ENCODE measurements at places on chromosomes 2 and 18.
A peak's percentile ranks its signal among the peaks of the same experiment; 100 is the strongest.

DNA sequence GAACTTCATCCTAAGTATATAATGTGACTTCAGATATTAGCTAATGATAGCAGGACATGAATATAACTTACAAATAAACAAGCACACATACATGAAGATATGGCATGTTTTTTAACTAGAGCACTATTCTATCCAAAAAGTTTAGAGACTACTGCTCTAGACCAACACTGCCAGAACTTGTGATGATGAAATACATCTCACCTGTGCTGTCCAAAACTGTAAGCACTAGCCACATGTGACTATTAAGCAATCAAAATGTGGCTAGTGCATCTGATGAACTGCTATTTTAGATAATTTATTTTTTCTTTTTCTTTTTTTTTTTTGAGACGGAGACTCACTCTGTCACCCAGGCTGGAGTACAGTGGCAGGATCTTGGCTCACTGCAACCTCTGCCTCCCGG lies 7.1 kb downstream of the AAK1 start:
- no peak for DNase-seq
- H3K36me3 ChIP-seq, result no peaks in the 10 kb centered on the region
- H3K4me1 ChIP-seq, result no peaks in the 10 kb centered on the region
- H3K27me3 ChIP-seq, result peaks cover 20% of the 10 kb centered on the region

DNA sequence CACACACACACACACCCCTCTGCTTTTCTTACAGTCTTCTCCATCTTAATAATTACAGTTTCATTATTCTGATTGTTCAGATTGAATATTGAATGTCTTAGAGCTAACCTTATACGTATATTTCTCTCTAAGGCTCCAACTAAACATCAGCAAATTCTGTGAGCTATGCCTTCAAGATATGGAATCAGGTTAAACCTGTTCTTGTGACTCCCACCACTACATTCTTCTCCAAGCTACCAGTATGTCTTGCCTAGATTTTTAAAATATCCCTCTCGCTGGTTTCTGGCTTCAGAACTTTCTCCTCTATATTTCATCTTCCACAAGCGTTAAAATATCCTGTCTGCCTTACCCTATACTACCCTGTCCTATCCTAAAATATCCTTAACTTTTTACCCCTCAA lies 1346.4 kb upstream of the CDH2 start:
- no peaks in the 10 kb centered on the region for H3K4me1 ChIP-seq
- no peak overlapping the region for H3K4me3 ChIP-seq
- DNase-seq, result no peak
- H3K36me3 ChIP-seq, result no peaks in the 10 kb centered on the region
- H3K27me3 ChIP-seq, result no peaks in the 10 kb centered on the region

DNA sequence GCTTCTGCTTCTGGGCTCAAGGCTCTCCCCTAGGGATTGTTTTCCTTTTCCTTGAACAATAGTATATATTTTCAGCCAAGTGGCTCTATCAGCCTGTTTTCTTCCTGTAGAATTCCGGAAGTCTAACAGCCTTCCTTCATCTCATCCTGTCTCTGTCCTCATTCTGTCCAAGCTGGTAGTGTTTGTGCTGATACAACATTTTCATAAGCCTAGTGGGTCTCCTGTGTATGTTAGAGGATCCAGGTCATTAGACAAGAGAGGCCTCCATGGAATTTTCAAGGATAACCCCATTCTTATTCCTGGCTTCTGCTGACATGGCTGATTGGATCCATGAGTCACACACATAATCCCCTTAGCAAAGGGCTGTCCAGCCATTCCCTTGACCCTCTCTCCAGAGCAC lies 467.6 kb downstream of the PTPRM start:
- H3K27me3 ChIP-seq, result no peaks in the 10 kb centered on the region
- H3K4me3 ChIP-seq, result no peak overlapping the region
- no peak for DNase-seq
- no peaks in the 10 kb centered on the region for H3K36me3 ChIP-seq
- no peaks in the 10 kb centered on the region for H3K4me1 ChIP-seq
- no peak overlapping the region for H3K27ac ChIP-seq

DNA sequence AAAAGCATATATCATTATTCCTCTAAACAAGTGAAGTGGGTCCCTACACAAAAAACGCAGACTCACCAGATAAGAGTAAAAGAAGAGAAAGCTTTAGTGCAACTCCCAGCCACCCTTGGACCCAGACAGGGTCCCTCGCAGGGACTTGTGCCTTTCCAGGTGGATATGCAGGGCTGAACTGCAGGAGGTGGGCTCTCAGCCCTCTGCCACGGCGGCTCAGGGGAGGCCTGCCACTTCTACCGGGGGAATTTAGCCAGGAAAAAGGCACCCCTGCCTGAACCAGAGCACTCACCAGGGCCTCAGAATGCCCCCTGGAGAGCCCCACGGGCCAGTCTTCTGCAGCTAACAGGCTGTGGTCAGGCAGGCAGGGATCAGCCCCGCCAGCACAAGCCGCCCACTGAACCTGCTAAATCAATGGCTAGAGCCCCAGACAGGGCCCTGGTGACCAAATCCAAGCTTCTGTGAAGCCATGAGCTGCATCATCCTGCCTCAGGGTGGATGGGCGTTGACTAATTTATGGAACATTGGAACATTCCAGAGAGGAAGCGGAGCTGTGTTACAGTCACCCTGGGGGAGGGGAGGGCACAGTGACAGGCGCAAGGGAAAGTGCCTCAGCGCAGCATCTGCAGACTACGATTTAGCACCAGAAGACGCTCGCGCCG lies 209.3 kb downstream of the EIPR1 start:
- no peak for DNase-seq
- no peak overlapping the region for H3K4me3 ChIP-seq
- no peaks in the 10 kb centered on the region for H3K4me1 ChIP-seq
- H3K27ac ChIP-seq, result no peak overlapping the region
- peaks cover 45% of the 10 kb centered on the region for H3K36me3 ChIP-seq

- H3K27ac ChIP-seq, result no peak overlapping the region
- H3K4me3 ChIP-seq, result no peak overlapping the region
- no peaks in the 10 kb centered on the region for H3K4me1 ChIP-seq
- H3K36me3 ChIP-seq, result no peaks in the 10 kb centered on the region
These were observed 176.3 kb downstream of the ANKRD30B start for GRCh38 chr18:14924226-14924625.

GRCh38 chr2:101698844-101699754 lies 1.6 kb downstream of the MAP4K4 start:
- H3K27me3 ChIP-seq, result no peaks in the 10 kb centered on the region
- H3K4me3 ChIP-seq, result no peak overlapping the region
- DNase-seq, result no peak
- peaks cover 16% of the 10 kb centered on the region for H3K36me3 ChIP-seq
- H3K27ac ChIP-seq, result no peak overlapping the region

- no peak overlapping the region for H3K4me3 ChIP-seq
- H3K36me3 ChIP-seq, result peaks cover 4% of the 10 kb centered on the region
- no peaks in the 10 kb centered on the region for H3K27me3 ChIP-seq
- no peak for DNase-seq
- peaks cover 7% of the 10 kb centered on the region for H3K4me1 ChIP-seq
These were observed 121.6 kb downstream of the EML6 start for GRCh38 chr2:54845094-54845493.

DNA sequence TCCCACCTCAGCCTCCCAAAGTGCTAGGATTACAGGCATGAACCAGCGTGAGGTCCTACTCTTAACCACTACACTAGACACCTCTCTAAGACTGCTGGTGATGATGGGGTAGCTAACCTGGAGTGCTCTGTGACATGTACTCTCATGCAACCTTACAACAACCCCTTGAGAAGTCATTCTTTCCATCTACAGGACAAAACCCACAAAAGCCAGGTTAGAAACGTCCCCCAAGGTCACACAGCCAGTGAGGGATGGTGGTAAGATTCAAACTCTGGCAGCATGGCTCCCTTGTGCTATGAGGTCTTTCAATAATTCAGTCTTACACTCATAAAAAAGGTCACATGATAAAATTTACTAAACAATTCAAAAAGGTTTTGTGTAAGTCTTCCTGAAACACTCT lies 94.8 kb upstream of the SERTAD2 start:
- peaks cover 11% of the 10 kb centered on the region for H3K4me1 ChIP-seq
- H3K27ac ChIP-seq, result peak overlapping the region; percentile 35
- peak overlapping the region; percentile 47 for H3K4me3 ChIP-seq
- DNase-seq, result no peak

GRCh38 chr2:28624793-28625701 lies 126.6 kb upstream of the PPP1CB start:
- peak; percentile 21 for DNase-seq
- H3K27me3 ChIP-seq, result peaks cover 2% of the 10 kb centered on the region
- H3K4me3 ChIP-seq, result peak overlapping the region; percentile 53
- peaks cover 28% of the 10 kb centered on the region for H3K4me1 ChIP-seq

DNA sequence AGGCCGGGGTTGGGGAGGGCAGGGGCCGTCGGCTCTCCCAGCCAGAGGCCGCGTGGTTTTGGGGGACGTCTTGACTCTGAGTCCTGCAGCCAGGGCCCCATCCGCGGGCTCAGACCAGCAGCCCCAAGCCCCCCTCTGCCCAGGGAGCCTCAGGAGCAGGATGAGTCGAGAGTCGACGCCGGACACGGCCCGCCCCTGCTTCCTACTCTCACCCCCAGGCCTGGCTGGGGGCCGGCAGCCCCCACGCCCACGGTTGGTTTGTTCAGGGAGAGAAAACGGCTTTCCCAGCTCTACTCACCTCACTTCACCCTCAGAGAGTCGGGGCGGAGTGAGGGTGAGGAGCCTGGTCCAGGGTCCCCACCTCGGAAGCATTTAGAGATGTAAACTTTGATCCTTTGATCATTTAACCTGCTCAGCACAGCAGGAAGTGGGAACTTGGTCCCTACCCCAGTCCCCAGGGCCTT lies 6.9 kb downstream of the SNORC start:
- H3K4me1 ChIP-seq, result peaks cover 11% of the 10 kb centered on the region
- peaks cover 3% of the 10 kb centered on the region for H3K27me3 ChIP-seq
- H3K27ac ChIP-seq, result no peak overlapping the region
- H3K4me3 ChIP-seq, result peak overlapping the region; percentile 49

DNA sequence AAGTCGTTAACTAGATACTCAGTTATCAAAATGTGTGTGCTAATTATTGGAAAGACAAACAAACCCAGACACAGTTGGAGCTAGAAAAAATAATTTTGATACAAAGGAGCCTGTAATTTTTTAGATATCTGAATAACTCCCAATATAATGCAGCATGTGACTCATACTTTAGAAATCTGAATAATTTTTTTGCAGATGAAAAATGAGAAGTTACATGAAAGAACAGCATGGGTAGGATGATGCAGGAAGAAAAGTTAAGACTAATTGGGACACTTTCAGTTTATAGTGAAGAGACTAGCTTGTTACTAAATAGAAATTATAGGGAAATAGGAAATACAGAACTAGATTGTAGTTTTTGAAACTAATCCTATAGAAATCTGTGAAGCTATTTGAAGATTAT lies 945.8 kb downstream of the CBLN2 start:
- no peaks in the 10 kb centered on the region for H3K36me3 ChIP-seq
- no peaks in the 10 kb centered on the region for H3K27me3 ChIP-seq
- DNase-seq, result no peak
- no peaks in the 10 kb centered on the region for H3K4me1 ChIP-seq

DNA sequence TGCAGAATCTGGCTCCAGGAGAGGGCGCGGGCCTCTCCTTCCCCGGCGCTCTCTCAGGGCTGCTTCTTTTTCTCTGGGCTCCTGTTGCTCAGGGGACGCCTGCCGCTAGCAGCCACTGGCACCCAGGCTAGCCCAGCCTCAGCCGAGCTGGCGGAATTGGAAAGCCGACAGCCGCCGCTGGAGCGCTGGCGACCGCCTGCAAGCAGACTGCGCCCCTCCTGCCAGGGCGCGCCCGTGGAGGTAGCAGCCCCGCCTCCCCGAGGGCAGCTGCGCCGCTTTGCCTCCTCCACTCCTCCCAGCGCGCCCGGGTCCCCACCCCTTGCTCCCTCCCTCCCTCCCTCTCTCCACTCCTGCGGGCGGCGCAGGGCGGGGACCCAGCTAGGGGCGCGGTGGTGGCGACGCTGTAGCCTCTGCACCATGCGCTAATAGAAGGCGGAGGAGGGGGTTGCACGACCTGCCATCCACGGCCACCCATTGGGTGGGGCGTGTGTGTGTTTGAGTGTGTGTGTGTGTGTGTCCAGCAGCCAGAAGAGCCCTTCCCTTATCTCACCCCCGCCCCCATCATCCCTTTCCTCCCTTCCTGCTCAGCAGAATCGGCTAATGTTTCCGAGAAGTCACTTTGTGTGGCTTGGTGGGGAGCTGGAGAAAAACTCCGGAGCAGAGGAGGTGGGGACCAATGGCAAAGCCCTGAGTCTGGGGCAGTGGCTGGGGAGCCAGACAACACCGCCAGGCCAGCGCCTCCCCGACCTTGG lies at the start of gene SCN9A:
Gene SCN9A, minus strand, starts transcription at position 209 of the 752 bp plus-strand sequence. CDS start 64,188 bp downstream, outside the sequence.
- no peak within 1 kb of the TSS for H3K27ac ChIP-seq
- H3K4me3 ChIP-seq, result peak within 1 kb of the TSS; percentile 59
- H3K27me3 ChIP-seq, result peaks cover 12% of the 10 kb centered on the region
- peaks cover 7% of the 10 kb centered on the region for H3K4me1 ChIP-seq
- no peak for DNase-seq
- H3K36me3 ChIP-seq, result no peaks in the 10 kb centered on the region

GRCh38 chr18:79717059-79717458 lies 37.5 kb downstream of the CTDP1 start:
- DNase-seq, result no peak
- H3K4me3 ChIP-seq, result no peak overlapping the region
- H3K4me1 ChIP-seq, result no peaks in the 10 kb centered on the region
- no peaks in the 10 kb centered on the region for H3K27me3 ChIP-seq
- no peak overlapping the region for H3K27ac ChIP-seq

- no peaks in the 10 kb centered on the region for H3K4me1 ChIP-seq
- H3K4me3 ChIP-seq, result no peak overlapping the region
- no peaks in the 10 kb centered on the region for H3K36me3 ChIP-seq
- no peak for DNase-seq
- no peak overlapping the region for H3K27ac ChIP-seq
- peaks cover 11% of the 10 kb centered on the region for H3K27me3 ChIP-seq
These were observed 36.8 kb downstream of the ST8SIA5 start for GRCh38 chr18:46720092-46720491.

DNA sequence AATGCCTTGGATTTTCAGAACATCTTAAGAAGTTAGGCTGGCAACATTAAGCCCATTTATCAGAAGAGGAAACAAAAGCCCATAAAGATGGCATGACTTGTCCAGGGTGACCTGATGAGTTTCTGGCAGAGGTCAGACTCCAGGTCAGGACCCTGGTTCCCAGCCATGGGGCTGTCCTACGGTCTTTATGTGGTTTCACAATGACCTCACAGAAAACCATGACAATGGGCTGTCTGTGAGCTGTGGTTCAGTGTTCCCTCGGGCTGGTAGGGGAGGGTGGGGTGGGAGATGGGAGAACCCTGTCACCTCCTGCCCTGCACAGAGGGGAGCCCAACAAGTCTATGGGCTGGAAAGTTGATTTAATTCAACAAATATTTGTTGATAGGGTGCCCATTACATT lies 101.8 kb downstream of the LOXHD1 start:
- H3K4me3 ChIP-seq, result no peak overlapping the region
- H3K27me3 ChIP-seq, result peaks cover 6% of the 10 kb centered on the region
- no peak for DNase-seq
- no peak overlapping the region for H3K27ac ChIP-seq

DNA sequence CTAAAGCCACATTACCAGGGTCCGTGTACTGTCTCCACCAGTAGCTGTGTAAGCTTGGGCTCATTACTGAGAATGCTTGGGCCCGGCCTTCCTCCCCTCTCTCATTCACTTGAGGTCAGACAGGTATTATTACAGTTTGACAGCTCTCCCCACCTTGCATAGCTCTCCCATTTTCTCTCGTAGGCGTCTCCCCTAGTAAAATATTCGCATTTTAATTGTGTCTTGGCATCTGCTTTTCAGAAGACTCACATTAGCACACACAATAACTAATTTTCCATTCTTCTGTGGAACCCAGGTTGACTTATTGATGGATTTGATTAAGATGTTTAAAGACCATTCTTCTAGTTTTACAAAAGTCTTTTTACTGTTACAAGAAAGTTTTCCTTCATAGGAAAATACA lies 71.1 kb upstream of the CYP20A1 start:
- DNase-seq, result no peak
- no peaks in the 10 kb centered on the region for H3K4me1 ChIP-seq
- H3K27me3 ChIP-seq, result no peaks in the 10 kb centered on the region
- H3K27ac ChIP-seq, result no peak overlapping the region
- no peak overlapping the region for H3K4me3 ChIP-seq

All from memory B cell (primary cell).